ENCODE measurements at places on chromosomes 4 and X.

- no peak for DNase-seq
These were observed 53.0 kb upstream of the KLF3 start for GRCh38 chr4:38610966-38611431.

GRCh38 chr4:44544158-44544557 is 95.5 kb upstream of the KCTD8 start:
- no peak for DNase-seq

DNA sequence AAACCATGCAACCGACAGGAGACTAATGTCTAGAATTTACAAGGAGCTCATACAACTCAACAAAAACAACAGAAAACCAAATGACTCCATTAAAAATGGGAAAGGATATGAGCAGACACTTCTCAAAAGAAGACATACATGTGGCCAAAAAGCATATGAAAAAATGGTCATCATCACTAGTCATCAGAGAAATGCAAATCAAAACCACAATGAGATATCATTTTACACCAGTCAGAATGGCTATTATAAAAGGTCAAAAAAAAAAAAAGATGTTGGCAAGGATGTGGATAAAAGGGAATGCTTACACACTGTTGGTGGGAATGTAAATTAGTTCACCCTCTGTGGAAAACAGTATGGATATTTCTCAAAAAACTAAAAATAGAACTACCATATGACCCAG is 50.5 kb upstream of the CHRDL1 start:
- DNase-seq, result no peak

DNA sequence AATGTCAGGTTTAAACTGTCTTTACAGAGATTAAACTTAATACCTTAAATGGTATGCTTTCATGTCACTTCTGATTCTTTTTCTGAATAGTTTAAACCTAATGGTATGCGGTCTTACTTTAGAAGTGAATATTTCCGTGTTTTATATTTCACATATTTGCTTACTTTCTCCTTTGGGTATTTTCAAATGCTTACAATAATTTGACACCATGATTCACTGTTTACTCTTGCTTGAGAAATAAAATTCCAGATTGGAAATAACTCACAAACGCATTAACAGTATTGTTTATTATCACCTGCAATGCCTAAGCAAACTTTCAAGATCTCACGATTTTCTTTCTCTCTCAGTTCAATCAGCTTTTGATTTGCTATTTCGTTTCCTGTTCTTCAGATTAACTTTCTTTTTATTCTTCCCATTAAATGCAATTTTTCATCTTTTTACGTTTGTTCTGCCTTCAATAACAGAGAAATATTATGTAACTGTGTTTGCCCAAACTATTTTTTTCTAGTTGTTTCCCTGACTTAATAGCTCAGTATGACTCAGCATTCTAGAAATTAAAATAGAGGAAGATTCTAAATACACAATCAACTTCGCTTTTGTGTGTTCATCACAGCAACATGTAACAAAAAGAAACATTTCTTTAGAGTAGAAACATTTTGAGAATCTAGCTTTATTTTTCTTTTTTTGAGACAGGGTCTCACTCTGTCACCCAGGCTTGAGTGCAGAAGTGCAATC is 955.5 kb upstream of the PRKX start:
- DNase-seq, result no peak

GRCh38 chr4:108804648-108805273 is 41.9 kb upstream of the ETNPPL start:
- DNase-seq, result no peak

GRCh38 chr4:17781300-17782287 is at the start of gene FAM184B:
Gene FAM184B, minus strand, starts transcription at chr4:17781621. Its CDS starts 322 bp downstream, at chr4:17781299.
- no peak for DNase-seq

DNA sequence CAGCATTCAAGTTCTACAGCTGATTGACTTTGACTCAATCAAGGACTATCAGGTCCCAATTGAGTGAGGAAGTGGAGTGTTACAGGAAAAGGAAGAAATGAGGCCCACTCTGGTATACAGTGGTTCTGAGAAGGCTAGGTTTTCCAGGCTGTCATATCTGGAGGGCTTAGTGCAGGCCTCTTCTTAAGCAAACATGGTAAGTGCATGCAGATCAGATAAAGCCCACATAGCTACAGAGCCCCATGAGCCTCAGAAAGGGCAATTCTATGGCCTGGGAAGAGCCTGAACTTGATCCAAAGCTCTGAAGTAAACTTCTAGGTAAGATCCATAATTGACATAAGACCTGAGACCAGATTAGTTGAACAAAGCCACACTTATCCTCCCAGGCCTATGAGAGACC is 29.0 kb upstream of the MAOA start:
- DNase-seq, result no peak

DNA sequence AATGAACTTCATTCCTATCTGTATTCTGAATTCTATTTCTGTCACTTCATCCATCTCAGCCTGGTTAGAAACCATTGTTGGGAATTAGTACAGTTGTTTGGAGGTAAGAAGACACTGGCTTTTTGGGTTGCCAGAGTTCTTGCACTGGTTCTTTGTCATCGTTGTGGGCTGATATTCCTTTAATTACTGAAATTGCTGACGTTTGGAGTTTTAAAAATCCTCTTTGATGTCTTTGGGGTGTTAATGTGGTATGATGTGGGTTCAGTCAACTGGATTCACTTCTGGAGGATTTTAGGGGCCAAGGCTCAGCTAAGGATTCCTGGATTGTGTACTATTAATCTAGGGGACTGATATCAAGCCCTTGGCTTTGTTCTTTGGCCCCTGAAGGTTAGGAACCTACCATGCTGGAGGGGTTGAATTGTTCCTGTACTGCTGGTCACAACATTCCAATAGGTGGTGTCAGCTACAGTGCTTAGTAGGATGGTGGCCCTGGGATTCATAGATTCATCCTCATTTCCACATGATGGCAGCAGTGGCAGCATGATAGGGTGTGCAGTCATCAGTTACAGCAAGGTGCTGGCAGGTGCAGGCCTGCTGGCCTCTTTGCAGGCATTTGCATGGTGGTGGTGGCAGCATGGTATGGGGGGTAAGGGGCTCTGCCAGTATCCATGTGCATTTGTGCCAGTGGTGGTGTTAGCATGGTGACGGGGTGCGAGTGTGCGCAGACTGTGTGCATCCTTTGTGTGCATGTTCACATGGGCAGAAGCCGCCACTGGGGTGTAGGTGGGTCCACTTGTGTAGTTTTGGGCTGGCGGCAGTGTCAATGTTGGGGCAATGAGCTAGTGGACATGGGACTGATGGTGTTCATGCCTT is 301.3 kb downstream of the TEX13C start:
- DNase-seq, result no peak

GRCh38 chrX:107429090-107429489 is 20.4 kb upstream of the FRMPD3 start:
- no peak for DNase-seq

- no peak for DNase-seq
These were observed 90.9 kb upstream of the LNX1 start for GRCh38 chr4:53682196-53682595.

GRCh38 chr4:70842761-70843435 is 3.2 kb upstream of the GRSF1 start:
- no peak for DNase-seq

Data from stimulated activated CD4-positive, alpha-beta T cell treated with anti-CD3 and anti-CD28 coated beads, Interleukin-4, amount 100 ng/mL, for 48 hours (primary cell).